ENCODE measurements at places on chromosomes 1 and 21. TPM values are rescaled to one million over a fixed set of nuclear protein-coding genes. Genes with fewer than 3 reads are reported as not detected.

DNA sequence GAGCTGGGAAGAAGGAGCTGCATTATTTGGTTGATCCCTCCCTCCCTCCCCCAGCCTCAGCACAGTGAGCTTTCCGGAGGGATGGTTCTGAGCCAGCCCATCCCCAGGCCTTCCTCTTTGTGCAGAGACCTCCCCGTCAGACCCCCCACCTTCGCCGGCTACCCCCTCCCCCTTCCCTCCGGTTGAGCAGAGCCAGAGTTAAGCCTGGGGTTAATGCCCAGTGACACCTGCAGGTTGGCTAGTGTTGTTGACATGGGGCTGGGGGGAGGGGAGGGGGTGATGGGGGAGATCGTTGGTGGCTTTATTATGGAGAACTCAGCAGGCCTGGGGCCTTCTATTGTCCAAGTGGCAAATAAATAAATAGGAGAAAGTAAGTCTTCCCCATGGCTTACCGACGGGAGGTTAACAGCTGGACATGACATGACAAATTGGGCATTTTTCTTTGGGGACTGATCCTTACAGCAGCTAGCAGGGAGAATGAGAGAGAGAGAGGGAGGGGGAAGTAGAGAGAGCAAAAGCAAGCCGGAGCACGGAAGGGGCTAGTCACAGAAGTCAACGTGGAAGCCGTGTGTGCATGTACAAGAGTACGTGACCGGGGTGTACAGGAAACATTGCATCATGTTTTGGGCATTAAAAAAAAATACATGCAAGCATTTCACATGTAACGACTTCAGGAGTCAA is 131.1 kb downstream of the TMEM53 start:
- no peak overlapping the region for H3K4me3 ChIP-seq
- peaks cover 27% of the 10 kb centered on the region for H3K27me3 ChIP-seq
- H3K4me1 ChIP-seq = peaks cover 4% of the 10 kb centered on the region
- H3K27ac ChIP-seq = no peak overlapping the region
- DNase-seq = no peak

- H3K27me3 ChIP-seq = peaks cover 32% of the 10 kb centered on the region
- DNase-seq = no peak
- H3K27ac ChIP-seq = no peak overlapping the region
Observed at GRCh38 chr1:158177700-158178450, 2.8 kb upstream of the CD1D start.

DNA sequence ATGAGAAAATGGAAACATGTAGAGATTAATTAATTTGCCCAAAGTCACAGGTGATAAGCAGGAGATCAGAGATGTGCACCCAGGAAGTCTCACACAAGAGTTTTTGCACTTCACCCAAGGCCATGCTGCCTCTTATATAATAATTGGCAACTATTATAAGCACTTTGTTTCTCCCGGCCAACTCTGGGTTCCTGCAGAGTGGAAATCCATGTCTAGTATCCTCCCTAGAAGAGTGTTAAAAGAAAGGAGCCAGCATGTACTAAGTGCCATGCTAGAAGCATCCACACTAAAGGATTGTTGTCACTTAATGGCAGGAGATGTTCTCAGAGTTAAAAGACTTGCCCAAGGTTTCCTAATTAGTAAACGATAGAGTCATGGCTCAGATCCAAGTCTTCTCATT is 470.3 kb downstream of the OMA1 start:
- no peaks in the 10 kb centered on the region for H3K36me3 ChIP-seq
- H3K4me3 ChIP-seq = no peak overlapping the region
- no peaks in the 10 kb centered on the region for H3K27me3 ChIP-seq
- no peak overlapping the region for H3K27ac ChIP-seq
- H3K4me1 ChIP-seq = peaks cover 23% of the 10 kb centered on the region

GRCh38 chr1:95230256-95230655 is 3.8 kb upstream of the RWDD3 start:
- H3K36me3 ChIP-seq = peaks cover 56% of the 10 kb centered on the region
- H3K27me3 ChIP-seq = no peaks in the 10 kb centered on the region
- DNase-seq = no peak
- peak overlapping the region; percentile 99 for H3K27ac ChIP-seq
- peaks cover 54% of the 10 kb centered on the region for H3K4me1 ChIP-seq

DNA sequence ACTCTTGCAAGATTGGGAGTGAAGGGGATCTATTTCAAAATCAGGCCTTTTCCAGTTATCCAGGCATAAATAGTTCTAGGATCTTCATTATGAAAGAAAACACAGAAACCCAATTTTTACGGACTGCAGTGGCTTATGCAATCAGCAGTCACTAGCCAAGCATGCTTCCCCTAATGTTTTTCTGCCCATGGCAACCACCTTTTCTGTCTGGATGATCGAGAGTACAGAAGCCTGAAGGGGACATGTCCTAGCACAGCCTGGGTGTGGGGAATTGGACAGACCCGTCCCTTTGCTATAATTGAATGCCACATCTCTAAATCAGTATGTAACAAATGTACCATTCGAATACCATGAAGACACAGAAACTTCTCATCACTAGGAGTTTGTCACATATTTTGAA is 29.8 kb upstream of the NCAM2 start:
- no peak for DNase-seq
- no peak overlapping the region for H3K27ac ChIP-seq
- no peaks in the 10 kb centered on the region for H3K27me3 ChIP-seq
- no peaks in the 10 kb centered on the region for H3K36me3 ChIP-seq
- H3K4me1 ChIP-seq = no peaks in the 10 kb centered on the region

DNA sequence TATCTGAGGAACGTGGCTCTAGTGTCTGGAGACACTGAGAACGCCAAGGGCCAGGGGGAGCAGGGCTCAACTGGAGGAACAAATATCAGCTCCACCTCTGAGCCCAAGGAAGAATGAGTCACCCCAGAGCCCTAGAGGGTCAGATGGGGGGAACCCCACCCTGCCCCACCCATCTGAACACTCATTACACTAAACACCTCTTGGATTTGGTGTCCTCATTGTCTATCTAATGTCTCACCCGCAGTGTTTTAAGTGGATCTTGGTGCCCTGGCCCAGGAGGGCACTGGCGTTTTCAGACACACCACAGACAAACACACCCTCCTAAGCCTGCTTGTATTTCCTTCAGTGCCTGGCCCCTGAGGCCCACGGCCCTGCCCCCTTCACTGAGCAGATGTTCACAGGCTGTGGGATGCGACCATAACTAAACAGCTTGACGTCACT is 2.2 kb upstream of the FALEC start:
- peaks cover 12% of the 10 kb centered on the region for H3K4me1 ChIP-seq
- DNase-seq = no peak
- peaks cover 21% of the 10 kb centered on the region for H3K36me3 ChIP-seq

DNA sequence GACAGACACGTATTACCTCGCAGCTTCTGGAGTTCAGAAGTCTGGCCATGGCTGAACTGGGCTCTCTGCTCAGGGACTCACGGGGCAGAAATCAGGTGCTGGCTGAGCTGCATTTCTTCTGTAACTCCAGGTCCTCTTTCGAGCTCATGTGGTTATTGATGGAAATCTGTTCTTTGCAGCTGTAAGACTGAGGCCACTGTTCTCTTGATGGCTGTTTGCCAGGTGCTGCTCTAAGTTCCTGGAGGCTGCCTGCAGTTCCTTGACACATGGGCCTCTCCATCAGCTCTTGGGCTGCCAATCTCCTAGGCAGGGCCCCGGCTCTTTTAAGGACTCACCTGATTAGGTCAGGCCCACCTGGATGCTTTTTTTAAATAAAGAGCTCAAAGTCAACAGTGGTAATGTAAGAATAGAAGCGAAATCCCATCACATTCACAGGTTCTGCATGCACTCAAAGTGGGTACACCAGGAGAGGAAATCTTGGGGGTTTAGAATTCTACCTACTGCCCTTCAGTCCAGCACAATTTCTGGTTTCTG is 139.1 kb downstream of the KAZN start:
- H3K4me1 ChIP-seq = peaks cover 9% of the 10 kb centered on the region
- no peak overlapping the region for H3K27ac ChIP-seq
- peaks cover 28% of the 10 kb centered on the region for H3K27me3 ChIP-seq
- no peak overlapping the region for H3K4me3 ChIP-seq

DNA sequence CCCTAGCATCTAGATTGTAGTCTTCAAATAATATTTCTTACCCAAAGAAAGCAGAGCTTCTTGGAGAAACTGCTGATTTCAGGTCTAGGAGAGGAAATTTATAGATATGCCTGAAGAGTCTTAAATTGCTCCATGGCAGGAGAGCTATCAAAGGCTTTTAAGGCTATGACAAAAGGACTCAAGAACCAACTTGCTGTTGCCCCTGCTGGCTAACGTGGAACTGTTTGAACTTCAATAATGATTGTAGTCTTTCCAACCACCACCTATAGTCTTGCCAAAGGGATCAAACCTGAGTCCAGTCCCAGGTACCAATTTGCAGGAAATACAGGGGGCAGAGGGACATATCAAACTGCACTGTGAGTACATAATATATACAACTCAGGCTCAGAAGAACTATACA is 336.2 kb upstream of the ESRRG start:
- H3K4me3 ChIP-seq = no peak overlapping the region
- H3K36me3 ChIP-seq = no peaks in the 10 kb centered on the region
- no peak overlapping the region for H3K27ac ChIP-seq
- H3K27me3 ChIP-seq = no peaks in the 10 kb centered on the region

GRCh38 chr1:29633771-29634170 is 397.4 kb downstream of the PTPRU start:
- H3K4me1 ChIP-seq = no peaks in the 10 kb centered on the region
- H3K27ac ChIP-seq = no peak overlapping the region
- H3K27me3 ChIP-seq = peaks cover 37% of the 10 kb centered on the region

GRCh38 chr1:228276174-228276831 is 68.5 kb downstream of the OBSCN start:
- peak overlapping the region; percentile 44 for H3K4me3 ChIP-seq
- no peak for DNase-seq
- no peaks in the 10 kb centered on the region for H3K4me1 ChIP-seq
- H3K27ac ChIP-seq = no peak overlapping the region

- H3K4me1 ChIP-seq = peaks cover 11% of the 10 kb centered on the region
- H3K36me3 ChIP-seq = no peaks in the 10 kb centered on the region
- H3K27ac ChIP-seq = no peak overlapping the region
- peak; percentile 28 for DNase-seq
Observed at GRCh38 chr1:89516055-89516454, 8.6 kb upstream of the LRRC8B start.

DNA sequence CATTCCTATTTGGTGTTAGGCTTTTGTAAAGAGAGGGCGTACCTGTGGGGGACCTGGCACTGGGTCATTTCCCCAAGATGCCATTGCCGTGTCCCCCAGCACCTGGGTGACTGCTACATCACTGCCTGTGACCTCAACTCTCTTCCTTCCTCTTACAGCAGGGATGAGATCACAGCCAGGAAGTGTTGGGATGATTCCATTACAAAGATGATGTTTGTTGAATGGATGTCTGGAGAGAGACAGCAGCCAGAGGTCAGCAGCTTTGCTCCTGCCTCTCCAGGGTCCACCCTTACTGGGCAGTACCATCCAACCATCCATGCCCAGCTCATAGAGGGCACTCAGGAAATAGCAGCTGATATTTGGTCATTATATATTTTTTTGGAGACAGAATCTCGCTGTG is 35.1 kb downstream of the TMEM51 start:
- H3K4me3 ChIP-seq = no peak overlapping the region
- H3K27me3 ChIP-seq = no peaks in the 10 kb centered on the region
- DNase-seq = no peak
- H3K36me3 ChIP-seq = peaks cover 41% of the 10 kb centered on the region

- peaks cover 23% of the 10 kb centered on the region for H3K4me1 ChIP-seq
- H3K27ac ChIP-seq = no peak overlapping the region
- no peak overlapping the region for H3K4me3 ChIP-seq
- DNase-seq = no peak
- H3K36me3 ChIP-seq = peaks cover 14% of the 10 kb centered on the region
Observed at GRCh38 chr1:43204394-43204793, 32.3 kb downstream of the CFAP57 start.

The SPRR2F gene
- not detected for total RNA-seq

The TMPRSS15 gene
- total RNA-seq = not detected

The KLHDC7A gene
- 14.3 TPM for total RNA-seq

The RAB25 gene
- 189 TPM for total RNA-seq

The HTR1D gene
- total RNA-seq = 1.7 TPM

The PCSK9 gene
- 31.8 TPM for total RNA-seq
